Stimulated activated CD4-positive, alpha-beta T cell treated with anti-CD3 and anti-CD28 coated beads, Interleukin-4, amount 100 ng/mL, for 24 hours (primary cell): ENCODE measurements at places on chromosomes 2 and 18.
A peak's percentile ranks its signal among the peaks of the same experiment; 100 is the strongest.

DNA sequence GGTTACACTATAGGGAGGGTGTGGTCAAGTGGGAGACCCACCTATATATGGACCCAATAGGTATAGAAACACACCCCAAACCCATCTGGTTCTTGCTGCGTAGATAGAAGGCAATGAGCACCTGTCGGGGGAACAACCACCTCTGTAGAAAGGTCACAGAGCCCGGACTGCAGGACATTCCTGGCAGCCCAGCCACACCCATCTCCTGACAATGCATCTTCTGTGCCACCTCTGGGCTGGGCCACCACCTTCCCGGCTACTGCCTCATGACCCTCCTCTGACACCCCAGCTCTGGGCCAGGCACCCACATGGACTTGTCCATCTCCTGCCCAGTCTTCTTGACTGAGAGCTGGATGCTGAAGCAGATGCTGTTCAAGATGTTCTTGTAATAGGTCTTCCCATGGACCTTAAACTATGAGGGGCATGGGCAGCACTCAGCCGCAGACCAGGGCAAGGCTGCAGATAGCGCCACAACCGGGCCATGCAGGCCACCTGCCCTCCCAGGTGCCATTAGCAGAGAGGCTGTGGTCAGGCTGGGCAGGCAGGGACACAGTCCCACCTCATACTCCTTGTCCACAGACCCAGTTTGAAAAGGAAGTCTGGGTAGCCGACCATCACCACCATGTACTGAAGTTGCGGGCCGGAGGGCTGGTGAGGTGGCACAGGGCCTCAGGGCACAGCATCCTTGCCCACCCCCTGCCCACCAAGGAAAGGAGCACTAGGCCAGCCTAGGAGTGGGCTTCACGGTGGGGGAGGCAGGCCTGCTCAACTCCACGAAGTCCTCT, 9.3 kb downstream of the ALPG start:
- no peak for DNase-seq

DNA sequence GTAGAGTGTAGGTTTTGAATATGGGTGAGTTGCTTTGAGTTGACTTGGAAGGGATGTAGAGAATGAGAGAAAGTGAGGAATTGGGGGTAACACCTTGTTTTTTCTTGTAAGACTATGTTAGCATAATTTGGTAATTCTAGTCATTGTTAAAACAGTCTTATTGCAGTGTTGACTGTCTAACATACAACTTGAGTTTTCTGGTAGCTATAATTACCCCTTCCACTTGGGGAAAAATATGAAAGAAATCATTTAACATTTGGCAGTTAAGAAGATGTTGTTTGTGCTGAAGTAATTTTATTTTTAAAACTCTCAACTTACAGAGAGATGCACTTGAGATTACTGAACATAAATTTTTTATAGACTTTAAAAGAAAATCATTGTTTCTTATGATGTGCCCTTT, 108.2 kb downstream of the COMMD1 start:
- DNase-seq = no peak

DNA sequence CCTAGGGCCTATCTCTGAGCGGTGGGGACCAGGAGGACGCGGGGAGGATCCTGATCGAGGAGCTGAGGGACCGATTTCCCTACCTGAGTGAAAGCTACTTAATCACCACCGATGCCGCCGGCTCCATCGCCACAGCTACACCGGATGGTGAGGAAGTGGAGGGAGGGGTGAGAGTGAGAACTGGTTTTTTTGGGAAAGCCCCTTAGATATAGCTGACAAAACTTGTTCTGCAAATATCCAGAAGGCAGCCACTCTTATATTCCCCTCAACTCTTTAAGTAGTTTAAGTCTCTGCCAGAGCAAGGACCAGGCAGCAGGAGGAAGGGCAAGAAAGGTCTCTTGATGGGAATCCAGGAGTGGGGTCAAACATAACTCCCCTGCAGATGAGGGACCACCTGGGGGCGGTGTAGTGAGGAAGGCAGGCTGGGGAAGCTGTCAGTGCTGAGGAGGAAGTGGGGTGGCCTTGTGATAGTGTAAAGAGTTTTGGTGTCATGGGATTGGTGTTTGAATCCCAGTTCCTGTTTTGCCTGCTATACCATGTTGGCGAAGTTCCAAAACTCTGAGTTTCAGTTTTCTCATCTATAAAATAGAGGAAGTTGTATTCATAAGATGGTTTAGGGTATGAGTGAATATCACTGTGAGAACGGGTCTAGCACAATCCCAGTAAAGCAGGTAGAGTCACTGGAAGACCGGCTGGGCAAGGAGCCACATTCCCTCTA, 3.4 kb downstream of the NAGK start:
- peak; percentile 66 for DNase-seq

DNA sequence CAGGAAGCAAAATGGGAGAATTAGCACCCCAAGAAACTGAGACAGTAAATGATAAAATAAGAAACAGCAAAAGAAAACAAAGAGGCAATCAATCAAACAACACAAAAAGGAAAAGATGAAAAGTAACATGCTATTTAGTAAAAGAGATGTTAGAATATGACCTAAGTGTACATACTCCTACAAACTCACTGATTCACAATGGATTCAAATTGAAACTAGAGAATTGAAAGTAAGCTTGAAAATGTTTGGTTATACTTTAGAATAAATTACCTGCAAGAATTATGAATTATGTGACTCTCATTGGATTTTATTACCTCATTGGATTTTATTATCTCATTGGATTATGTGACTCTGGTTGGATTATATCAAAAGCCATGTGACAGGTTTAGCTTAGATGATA, 22.8 kb upstream of the CCNYL1 start:
- no peak for DNase-seq
